ENCODE measurements at places on chromosomes 13 and 19.

DNA sequence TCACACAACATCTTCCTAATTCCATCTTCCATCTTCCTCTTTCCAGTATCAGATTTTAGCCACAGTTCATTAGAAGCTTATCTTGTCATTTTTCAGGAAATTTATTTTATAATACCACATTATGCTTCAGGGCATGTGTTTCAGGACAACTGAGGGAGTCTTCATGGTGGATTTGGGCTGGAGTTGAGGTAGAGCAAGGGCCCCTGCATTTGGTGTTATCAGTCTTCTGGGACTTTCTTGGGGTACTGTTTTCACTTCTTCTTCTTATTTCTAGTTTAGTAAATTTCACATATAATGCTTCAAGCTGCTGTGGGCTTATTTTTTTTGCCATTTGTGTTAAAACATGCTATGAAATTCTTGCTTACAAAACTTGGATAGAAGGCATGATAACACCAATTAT is 188.7 kb downstream of the LHFPL6 start:
- no peak for DNase-seq

DNA sequence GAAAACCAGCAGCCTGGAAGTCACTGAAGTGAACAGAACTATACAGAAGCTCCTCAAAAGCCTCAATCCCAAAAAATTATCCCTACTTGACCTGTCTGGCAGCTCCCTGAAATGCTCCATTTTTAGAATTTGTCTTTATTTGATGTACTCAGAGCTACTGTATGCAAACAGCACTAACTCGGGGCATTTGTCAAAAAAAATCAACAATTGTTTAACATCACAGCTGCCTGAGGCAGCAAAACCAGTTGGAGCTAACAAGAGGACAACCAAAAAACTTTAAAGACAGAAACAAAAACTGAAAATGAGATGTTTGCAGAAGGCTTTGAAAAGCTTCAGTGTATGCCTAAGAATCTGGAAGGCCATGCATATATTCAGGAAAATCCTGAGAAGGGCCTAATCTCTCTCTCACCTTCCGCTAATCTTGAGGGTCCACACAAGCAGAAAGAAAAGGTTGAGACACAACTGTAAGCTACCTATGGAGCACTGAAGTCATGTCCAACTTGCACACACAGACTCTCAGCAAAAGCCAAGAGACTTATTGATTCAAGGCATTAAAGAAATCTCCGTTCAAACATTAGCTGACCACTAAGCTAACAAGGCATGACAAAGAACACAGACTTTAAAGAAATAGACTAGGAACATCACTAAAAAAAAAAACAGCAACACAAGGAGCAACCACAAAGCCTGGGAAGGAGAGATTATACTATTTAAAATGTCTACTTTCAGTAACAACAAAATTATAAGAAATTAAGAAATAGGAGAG is 16.1 kb downstream of the VWA8 start:
- no peak for DNase-seq

GRCh38 chr13:26017932-26018665 is 33.7 kb downstream of the SHISA2 start:
- no peak for DNase-seq

- no peak for DNase-seq
Observed at GRCh38 chr13:69648340-69649062, 459.1 kb upstream of the ATXN8OS start.

DNA sequence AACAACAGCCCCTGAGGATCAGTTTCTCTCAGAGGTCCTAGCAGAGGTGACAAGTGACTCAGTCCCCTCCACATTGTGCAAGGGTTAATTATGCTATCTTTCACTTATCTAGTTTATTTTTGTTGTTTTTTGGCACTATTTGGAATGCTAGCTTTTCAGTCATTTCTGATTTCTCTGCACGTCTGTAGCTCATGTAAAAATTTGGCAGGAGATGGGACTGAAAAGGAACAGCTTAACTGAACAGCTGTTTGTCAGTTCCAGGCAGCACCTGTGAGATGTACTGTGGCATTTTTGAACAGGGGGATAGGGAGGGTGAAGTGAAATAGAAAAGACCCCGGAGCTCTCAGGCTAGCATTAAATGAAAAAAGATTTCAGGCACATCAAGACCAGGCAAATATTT is 313.5 kb downstream of the SUCLA2 start:
- DNase-seq: no peak

- no peak for DNase-seq
Observed at GRCh38 chr19:48396016-48396823, 2.8 kb downstream of the GRIN2D start.

GRCh38 chr13:113140677-113141600 is 17.5 kb upstream of the PROZ start:
- no peak for DNase-seq

DNA sequence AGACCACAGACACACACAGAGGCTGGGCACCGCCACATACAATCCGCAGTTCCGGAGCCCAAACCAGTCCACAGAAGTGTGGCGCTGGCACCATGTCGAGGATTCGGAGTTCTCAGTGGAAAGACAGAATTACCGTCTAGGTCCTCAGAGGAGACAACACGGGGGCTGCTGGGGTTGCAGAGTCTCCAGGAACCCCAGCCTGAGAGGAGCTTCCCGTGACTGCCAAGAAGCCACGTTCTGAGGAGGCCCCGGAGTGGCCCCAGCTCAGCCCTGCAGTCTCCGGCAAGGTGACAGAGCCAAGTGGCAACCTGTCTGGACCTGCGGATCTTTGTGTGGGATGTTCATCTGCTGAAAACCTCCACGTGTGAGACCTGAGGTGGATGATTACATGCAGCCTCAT is 7.3 kb upstream of the ADPRHL1 start:
- DNase-seq: no peak

DNA sequence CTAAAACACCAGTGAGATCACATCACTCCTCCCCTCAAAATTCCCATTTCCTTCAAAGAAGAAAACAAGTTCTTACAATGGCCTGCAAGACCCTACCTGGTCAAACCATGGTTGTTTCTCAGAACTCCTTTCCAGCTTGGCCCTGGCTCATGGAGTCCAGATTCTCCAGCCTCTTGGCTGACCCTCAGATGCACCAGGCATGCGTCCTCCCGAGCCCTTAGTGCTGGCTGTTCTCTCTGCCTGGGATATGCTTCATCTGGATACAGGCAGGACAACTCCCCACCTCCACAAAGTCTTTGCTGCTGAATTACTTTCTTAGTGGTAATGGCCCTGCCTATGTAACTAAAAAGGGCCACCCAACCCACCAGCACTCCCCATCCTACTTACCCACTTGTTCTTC is 94.3 kb downstream of the MBNL2 start:
- no peak for DNase-seq

- no peak for DNase-seq
Observed at GRCh38 chr19:855142-855541, 3.0 kb downstream of the ELANE start.

- DNase-seq: no peak
Observed at GRCh38 chr19:37074819-37075362, 3.3 kb upstream of the ZNF420 start.

- DNase-seq: no peak
Observed at GRCh38 chr13:24161980-24162525, 1.5 kb downstream of the SPATA13 start.

GRCh38 chr13:68806125-68806524 is 1301.5 kb upstream of the ATXN8OS start:
- DNase-seq: no peak

- DNase-seq: no peak
Observed at GRCh38 chr19:11699931-11700794, 38.6 kb downstream of the ZNF823 start.

GRCh38 chr19:51542699-51543098 is 11.2 kb upstream of the SIGLEC6 start:
- DNase-seq: no peak

- DNase-seq: no peak
Observed at GRCh38 chr13:71912524-71912923, 45.5 kb upstream of the DACH1 start.

DNA sequence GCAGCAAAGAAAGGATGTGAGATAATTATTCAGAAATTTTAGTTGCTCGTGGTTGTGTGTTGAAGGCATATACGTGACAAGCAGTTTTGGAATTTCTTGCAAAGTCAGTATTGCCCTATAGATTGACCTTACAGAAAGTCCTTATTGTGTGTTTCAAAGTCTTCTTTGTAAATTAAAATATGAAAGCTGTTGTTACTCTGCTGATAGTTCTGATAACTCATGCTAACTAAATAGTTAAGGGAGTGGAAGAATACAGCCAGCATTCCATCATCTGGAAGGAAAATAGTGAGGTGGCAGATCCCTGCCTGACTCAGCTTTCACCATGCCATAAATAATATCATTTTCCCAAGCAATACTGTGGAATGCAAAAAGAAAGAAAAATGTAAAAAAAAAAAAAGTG is 27.2 kb downstream of the WASF3 start:
- DNase-seq: no peak

- no peak for DNase-seq
Observed at GRCh38 chr13:41955605-41956004, 5.3 kb downstream of the VWA8 start.

DNA sequence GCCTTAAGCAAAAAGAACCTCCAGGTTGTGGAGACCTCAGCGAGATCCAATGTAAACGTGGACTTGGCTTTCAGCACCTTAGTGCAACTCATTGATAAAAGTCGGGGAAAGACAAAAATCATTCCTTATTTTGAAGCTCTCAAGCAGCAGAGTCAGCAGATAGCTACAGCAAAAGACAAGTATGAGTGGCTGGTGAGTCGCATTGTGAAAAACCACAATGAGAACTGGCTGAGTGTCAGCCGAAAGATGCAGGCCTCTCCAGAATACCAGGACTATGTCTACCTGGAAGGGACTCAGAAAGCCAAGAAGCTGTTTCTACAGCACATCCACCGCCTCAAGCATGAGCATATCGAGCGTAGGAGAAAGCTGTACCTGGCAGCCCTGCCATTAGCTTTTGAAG is 58.5 kb downstream of the ARHGAP35 start:
- DNase-seq: peak; percentile 52

- DNase-seq: no peak
Observed at GRCh38 chr19:16581971-16582343, 9.7 kb upstream of the SLC35E1 start.

- no peak for DNase-seq
Observed at GRCh38 chr13:36395280-36395679, 37.0 kb upstream of the CCNA1 start.

DNA sequence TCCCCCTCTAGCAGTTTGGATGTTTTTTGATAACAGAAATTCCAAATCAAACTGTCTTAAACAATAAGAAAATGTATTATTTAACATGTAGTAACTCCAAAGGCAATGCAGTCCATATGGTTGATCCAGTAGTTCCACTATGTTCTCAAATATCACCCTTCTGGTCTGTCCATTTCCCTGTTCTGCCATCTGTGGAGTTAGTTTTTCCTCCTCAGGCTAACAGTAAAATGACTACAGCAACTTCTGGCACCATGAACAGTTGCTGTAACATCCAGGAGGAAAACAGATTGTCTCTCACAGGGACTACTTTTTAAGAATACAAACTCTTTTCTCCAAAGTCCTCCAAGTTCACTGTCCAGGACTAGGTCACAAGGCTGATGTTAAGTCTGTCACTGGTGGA is 455.4 kb downstream of the FGF14 start:
- DNase-seq: no peak

GRCh38 chr19:5147074-5147977 is 178.4 kb downstream of the KDM4B start:
- DNase-seq: no peak

DNA sequence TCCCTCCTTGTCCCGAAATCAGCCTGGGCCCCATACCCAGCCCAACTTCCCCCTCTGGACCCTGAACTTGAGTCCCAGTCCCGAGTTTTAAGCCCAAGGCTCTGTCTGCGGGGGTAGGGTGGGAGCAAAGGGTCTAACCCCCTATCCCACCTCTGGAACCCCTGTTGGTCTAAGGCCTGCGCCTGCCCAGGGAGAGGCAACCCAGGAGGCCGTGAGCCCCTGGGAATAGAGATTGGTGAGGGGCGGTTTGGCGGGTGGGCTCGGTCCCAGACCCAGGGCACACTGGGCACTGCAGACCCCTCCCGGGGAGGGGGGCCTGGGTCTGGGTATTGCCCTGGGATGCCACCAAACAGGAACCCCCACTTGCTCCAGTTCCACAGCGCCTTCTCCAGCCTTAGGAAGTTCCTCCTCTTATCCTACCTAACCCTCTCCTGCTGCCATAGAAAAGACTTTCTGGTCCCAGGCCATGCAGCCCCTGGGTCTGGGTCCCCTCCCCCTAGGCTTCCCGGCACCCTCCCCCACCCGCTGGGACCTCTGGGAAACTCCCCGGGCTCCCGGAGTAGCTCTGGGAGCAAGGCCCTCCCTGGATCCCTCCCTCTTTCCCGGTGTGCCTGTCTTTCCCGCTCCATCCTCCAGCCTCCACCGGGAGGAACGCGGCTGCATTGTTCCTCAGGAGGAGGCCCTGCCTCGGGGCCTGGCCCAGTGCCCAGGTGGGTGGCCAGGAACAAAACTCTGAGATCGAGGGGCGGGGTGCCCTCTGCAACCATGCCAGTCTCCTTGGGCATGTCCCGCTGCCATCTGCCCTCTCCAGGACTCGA is 33.6 kb upstream of the NANOS3 start:
- peak; percentile 30 for DNase-seq

DNA sequence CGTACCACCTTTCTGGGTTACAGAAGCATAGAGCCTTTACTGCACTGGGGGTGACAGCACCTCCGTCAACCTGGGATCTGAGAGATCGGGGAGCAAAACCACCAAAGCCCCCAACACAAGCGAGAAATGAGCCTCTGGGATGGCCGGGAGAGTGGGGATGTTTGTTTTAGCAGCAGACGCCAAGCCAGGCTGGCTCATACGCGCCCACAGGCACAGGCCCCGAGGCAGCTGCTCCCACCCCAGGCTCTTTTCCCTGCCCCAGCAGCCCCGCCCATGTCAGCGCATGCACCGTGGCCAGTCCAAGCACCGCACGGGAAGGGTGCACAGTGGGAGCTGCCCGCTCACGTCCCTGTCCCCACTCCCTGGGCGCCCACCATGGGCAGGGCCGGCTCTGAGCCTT is 8.5 kb downstream of the PIP5K1C start:
- DNase-seq: no peak

- no peak for DNase-seq
Observed at GRCh38 chr19:52086481-52086880, 9.1 kb downstream of the ZNF841 start.

- DNase-seq: no peak
Observed at GRCh38 chr19:15199661-15200552, 888 bp downstream of the NOTCH3 start.

- DNase-seq: no peak
Observed at GRCh38 chr13:102033386-102033785, 368.5 kb downstream of the FGF14 start.

DNA sequence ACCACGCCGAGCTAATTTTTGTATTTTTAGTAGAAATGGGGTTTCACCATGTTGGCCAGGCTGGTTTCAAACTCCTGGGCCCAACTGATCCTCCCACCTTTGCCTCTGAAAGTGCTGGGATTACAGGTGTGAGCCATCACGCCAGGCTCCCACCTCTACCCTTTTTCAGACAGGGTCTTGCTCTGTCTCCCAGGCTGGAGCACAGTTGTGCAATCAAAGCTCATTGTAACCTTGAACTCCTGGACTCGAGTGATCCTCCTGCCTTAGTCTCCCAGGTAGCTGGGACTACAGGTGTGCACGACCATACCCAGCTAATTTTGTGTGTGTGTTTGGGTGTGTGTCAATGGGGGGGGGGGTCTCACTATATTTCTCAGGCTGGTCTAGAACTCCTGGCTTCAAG is 1.7 kb downstream of the RASGRP4 start:
- no peak for DNase-seq

Measured in stimulated activated CD8-positive, alpha-beta memory T cell treated with anti-CD3 and anti-CD28 coated beads, Interleukin-4, amount 100 ng/mL, for 48 hours (primary cell).